Aorta (tissue), 5 donors: ENCODE measurements at places on chromosomes 1 and 21.

GRCh38 chr1:15260418-15261154, 13.6 kb downstream of the FHAD1 start:
- DNase-seq: peak; percentile 42

GRCh38 chr21:24727803-24728440, 879.4 kb downstream of the MRPL39 start:
- no peak for DNase-seq

- DNase-seq: no peak
Observed at GRCh38 chr1:79797487-79797886, 791.0 kb upstream of the ADGRL4 start.

DNA sequence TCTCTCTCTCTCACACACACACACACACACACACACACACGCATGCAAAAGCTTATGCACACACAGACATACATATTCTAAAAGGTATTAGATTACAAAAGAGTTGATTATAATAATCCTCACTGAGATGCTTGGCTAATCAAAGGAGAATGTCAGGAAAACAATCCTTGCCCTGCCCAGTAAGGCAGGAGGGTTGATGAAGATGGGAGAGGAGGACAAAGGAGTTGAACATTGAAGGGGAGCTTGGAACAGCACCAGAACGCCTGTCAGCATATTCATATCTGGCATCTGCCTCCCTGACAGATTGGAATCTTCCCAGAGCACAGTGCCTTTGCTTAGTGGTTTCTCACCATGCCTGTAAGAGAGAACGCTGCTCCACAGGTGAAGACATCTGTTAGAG, 68.6 kb upstream of the PALMD start:
- DNase-seq: no peak

- no peak for DNase-seq
Observed at GRCh38 chr1:65393347-65393746, 27.1 kb upstream of the LEPR start.

DNA sequence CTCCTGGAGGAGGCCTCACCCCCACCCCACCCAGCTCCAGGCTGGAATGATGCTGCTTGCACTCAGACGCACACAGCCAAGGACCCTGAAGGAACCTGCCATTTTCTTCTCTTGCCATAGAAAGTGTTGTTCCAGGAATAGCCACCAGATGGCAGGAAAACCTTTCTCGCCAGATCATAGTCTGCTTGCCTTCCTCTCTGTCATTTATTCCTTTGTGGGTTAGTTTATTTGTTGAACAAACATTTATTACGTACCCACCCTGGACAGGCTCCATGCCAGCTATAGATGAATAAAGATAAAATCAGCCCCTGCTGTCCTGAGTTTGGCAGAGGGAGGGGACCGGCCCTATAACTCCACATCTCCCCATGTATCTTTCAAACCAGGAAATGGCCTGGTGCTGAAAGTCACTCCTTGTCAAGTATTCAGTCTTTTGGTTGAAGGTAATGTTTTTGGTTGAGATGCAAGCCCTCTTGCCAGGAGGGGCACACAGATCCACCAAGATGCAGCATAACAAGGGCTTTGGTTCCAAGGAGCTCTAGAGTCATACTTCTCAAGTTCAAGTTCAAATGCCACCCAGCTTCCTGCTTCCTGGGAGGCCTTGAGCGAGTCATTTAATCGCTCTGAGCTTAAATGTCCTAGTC, 7.0 kb upstream of the KCNC4 start:
- no peak for DNase-seq

DNA sequence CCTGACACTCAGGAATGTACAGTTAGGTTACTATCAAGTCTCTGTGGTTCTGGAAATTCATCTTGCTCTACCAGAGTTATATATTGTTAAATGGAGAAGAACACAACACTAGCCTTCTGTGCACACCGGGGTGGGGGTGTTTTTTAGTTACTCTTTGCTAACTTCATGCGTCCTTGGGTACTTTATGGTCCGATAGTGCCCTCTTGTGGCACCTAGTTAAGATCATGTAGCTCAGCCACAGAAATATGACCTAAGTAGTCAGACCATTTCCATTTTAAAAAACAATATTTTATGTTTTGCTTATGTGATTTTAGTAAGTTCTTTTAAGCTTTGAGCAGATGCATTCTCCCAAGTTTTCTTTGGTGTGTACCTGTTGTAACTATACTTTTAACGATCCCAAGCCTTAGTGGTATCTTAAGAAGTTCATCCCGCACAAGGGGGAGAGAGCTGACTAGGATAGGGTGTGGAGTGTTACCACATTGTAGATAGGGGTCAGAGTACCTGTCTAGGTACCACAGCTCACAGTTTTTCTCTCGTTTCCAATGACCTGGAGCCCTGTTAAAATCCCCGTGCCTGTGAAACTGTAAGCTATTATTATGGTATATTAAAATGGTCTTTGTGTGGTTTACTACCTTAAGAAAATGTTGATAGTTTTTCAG, 20.6 kb upstream of the SH3D21 start:
- DNase-seq: peak; percentile 59

DNA sequence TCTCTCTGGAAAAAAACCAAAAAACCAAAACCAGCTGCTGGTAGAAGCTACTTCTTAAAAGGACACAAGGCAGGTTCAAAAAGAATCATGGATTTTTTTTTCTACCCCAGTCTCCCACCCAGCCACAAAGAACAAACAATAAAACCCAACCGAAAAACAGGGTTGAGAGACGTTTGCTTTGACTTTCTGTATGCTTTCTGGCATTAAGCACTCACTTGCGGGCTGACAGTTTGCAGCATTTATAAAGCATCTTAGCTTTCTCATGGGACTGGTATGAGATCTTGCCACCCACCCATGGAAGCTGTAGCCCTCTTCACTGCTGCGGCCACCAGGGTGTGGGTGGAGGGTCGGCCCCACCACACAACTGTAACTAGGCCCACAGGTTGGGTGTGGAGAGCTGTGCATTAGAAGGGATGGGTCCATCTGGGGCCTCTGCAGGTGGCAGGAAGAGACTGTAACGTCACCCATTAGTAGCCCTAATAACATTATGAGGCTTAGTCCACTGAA, 165.7 kb downstream of the RHOU start:
- DNase-seq: no peak

GRCh38 chr1:20194757-20195461, 8.6 kb upstream of the PLA2G2C start:
- peak; percentile 77 for DNase-seq

- no peak for DNase-seq
Observed at GRCh38 chr21:32795802-32796559, 24.4 kb upstream of the PAXBP1 start.

DNA sequence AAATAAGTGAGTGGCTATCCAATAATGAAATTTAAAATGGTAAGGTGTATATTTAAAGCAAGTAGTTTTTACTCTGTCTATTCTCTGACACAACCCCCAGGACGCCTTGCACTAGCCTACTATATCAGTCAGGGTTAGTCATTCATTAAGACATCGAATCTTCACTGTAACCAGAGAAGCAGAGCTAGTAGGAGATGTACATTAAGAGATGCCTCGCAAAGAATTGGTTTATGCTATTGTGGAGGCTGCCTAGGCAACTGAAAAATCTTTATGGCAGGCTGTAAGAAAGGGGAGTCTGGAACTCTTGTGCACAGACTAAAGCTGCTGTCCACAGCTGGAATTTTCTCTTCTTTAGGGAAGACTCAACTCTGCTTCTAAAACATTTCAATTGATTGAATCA, 28.8 kb downstream of the NTNG1 start:
- no peak for DNase-seq

- DNase-seq: no peak
Observed at GRCh38 chr21:37568415-37568814, 201.8 kb downstream of the DYRK1A start.

GRCh38 chr1:200780545-200781369, 42.1 kb downstream of the CAMSAP2 start:
- DNase-seq: no peak

- no peak for DNase-seq
Observed at GRCh38 chr1:113874012-113874879, 2.7 kb upstream of the PTPN22 start.

- DNase-seq: no peak
Observed at GRCh38 chr1:27536767-27537166, 46.8 kb upstream of the WASF2 start.

- DNase-seq: peak; percentile 72
Observed at GRCh38 chr1:2609319-2610035, 22.9 kb downstream of the PRXL2B start.

DNA sequence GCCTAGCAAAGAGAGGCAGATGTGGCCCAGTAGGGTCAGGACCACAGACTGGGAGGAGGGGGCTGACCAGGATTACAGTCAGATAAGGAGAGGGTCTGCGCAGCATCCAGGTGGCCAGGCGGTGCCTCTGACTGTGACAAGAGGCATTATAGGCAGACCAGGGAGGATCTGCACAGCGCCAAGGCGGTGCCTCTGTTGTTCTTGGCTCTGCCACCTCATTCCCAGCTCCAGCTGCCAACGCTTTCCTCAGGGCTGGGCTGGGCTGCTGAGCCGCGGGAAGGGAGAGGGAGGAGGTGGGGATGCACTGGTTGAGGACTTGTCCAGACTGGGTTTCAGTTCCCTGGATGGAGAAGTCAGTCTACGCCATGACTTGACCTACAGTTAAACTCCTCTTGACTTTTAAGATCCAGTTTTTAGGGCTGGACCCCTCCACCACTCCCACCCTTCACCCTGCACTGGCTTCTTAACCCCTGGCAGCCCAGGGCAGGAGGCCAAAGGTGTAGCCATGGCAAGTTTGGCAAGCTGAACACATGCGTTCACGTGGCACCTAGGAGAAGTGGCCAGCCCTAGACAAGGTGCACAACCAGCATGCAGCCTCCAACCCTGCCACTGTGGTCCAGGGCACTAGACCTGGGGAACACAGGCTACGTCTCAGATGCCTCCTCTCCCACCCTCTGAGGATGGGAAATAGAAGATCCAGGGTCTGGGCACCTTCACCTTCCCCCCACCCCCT, 4.5 kb upstream of the CRABP2 start:
- peak; percentile 92 for DNase-seq

DNA sequence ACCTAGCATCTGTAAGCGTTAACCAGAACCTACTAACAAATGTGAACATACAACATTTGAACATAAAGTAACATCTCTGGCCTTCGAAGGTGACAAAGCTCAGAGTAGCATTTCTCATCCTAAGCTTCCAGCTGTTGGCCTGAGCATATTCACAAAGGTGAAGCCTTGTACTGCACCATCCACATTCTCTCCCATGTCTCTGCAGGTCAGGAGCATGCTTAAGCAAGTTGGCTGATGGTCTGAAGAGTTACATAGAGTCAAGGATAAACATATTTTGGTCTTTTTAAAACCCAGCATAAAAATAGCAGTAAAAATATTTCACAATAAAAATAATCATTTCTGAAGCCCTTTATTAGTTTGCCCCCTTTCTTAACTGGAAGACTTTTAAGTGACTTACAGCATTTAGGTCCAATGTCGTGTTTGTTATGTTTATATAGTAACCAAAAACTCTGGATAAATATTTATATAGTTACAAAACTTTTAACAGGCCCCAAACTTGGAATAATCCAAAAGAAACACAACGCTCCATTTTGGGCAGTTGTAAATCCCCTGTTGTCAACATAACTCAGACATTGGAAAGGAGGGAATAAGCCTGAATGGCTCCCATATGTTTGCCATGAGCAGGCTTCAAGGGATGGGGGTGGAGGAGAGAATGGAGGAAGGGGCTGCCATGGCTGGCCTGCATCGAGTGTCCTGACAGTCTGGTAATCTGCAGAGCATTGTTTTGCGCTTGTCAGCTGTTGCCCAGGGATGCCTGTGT, 42.8 kb upstream of the ENAH start:
- no peak for DNase-seq

GRCh38 chr1:119815361-119815760, 4.1 kb upstream of the REG4 start:
- DNase-seq: no peak

DNA sequence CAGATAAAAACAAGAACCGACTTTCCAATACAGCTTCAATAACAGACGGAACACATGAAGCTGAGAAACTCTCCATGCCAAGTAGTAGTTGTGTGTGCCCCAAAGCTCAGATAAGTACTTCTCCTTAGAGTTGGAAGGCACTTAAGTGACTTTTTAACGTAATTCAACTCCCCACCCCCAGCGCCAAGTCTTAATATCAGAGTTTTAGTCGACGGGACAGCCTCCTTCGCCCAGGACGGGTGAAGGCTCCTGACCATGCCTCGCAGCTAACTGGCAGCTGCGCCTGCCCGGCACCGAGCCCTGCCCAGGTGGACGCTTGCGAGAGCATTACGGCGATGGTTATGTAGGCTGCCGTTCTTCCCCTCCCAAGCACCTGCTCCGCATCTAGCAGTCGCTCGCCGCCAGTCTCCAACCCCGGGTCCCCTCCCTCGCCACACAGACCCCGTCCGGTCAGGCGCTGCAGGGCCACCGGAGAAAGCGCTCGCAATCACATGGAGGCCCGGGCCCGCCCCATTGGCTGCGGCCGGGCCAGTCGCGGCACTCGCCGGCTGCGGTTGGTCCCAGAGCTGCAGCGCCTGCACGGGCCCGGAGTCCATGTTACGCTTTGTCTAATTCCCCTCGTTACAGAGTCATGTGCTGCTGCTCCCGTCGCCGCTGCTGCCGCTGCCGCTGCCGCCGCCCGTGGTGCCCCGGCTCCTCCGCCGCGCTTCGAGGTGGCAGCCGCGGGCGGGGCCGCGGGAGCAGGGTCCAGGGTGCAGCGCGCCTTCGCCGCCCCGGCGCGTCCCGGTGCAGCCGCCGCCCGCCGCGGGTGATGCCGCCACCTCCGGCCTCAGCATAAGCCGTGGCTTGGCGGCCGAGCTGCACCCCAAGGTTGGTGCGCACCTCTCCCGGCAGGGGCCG, at the start of gene LRRC8D:
TSS of gene LRRC8D (plus strand) at position 611 of the 900 bp plus-strand sequence. CDS start 112,037 bp downstream, outside the sequence.
- peak; percentile 92 for DNase-seq

DNA sequence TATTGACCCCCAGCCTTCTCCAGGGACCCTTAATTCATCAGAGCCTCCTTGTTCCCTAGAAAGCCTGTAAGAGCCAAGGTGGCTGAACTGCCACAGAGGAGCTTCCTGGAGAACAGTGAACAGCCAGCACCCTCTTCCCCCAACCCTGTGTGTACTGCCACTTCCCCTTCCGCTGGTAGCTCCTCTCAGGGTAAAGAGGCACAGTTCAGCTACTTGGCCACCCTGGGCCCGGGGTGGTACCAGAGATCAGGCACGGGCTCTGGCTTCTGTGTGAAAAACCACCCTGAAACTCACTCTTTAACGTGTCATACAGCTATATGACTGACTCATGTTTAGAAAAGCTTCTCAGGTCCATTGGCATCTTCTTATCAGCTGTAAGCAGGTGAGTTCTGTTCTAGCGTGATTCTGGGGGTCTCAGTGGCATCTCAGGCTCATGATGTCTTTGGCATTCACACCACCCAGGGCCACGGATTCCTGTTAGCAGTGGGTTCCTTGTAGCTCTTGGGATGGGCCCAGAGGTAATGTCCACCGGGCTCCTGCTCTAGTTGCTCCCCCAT, 22.4 kb downstream of the ARMH1 start:
- DNase-seq: no peak

- DNase-seq: no peak
Observed at GRCh38 chr21:45487891-45488600, 54.2 kb downstream of the SLC19A1 start.

DNA sequence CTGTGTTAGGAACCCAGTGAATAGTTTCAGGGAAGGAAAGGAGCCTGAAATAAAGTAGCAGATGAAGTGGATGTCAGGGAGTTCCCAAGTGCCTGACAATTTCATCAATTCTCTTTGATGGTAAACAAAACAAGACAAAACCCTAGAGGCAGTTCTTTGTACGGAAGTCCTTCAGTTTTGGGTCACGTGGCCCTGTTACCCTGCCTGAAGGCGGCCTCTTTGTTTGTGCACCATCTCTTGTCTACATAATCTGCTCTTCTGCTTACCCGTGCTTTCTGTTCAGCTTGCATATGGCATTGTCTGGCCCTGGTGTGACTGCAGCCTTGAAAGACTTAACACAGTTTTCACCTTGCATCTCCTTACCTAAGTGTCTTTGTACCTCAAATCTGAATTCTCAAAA, 166.7 kb upstream of the DUSP10 start:
- DNase-seq: no peak

- peak; percentile 54 for DNase-seq
Observed at GRCh38 chr1:117051224-117052064, 8.7 kb upstream of the TTF2 start.
